ENCODE measurements at places on chromosomes 2 and 18.

- DNase-seq, result no peak
These were observed 72.9 kb downstream of the TSN start for GRCh38 chr2:121828281-121828731.

GRCh38 chr2:159897720-159898119 lies 99.7 kb upstream of the CD302 start:
- DNase-seq, result no peak

DNA sequence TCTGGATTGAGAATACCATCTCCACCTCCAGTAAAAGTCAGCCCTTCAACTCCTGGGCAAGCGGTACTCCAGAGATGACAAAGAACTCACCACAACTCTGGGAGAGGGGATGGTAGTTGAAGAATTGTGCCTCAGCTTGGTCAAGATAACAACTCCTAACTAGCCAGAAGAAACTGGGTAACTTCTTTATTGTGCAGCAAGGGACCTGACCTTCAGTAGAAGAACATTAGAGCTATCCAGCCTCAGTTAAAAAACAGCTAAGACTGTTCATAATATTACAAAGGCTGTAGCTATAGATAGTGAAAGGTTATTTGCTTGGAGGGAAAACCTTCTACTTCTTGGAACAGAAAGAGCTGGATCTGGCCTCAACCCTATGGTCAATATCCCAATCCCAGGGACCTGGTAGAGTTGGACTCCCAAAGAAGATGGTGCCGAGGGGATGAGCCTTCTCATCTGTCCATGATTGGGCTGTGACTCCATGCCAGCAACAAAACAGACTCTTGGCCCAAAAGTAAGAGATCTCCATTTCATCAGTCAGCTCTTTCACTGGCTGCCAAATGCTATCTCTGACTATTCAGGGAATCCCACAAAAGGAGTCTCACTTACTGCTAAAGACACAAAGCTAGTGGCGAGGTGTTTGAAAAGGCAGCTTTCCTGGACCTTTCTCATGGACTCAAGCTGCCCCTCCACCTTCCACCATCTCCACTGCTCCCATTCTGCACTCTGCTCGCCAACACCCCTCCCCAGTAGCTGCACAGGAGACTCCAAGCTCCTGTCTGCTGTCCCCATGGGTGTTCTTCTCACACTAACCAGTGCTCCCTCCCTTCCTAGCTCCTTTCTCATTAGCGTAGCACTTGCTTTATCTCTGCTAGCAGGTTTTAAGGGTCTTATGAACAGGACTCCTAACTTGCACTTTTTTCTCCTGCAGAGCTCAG lies 145.8 kb downstream of the CAPN13 start:
- DNase-seq, result no peak

GRCh38 chr2:120053891-120054290 lies 41.0 kb downstream of the EPB41L5 start:
- no peak for DNase-seq

GRCh38 chr2:158211502-158211901 lies 109.8 kb downstream of the UPP2 start:
- no peak for DNase-seq

DNA sequence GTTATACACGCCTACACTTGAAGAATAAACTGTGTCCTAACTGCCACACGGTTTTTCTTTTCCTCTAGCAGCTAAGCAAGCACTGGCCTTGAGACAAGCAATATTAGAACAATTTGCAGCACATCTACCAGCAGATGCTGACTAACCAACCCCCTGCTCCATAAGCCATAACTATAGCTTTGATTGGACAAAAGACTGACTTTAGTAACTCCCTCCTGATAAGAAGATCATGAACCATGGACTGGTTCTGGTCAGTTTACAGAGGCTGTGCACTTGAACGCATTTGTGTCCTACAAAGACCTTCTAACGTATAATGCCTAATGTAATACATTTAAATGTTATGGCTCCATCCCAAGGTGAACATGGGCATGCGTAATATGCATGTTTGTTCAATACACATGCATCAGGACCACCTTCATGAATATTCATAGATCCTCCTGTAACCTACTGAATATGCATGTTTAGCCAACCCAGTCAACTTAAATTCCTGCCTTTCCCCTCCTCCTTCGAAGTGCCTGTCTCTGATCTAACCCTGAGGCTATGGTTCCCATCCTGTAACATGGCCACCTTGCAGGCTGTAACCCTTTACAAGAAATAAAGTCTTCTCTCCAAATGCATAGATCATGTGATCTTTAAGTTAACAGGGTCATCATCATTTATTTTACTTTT lies 26.5 kb downstream of the SLC4A5 start:
- DNase-seq, result no peak

GRCh38 chr18:23406271-23406787 lies 46.8 kb upstream of the RIOK3 start:
- no peak for DNase-seq

- DNase-seq, result no peak
These were observed 72.9 kb downstream of the PKP4 start for GRCh38 chr2:158529379-158530259.
